ENCODE measurements at places on chromosomes 12 and 14.

DNA sequence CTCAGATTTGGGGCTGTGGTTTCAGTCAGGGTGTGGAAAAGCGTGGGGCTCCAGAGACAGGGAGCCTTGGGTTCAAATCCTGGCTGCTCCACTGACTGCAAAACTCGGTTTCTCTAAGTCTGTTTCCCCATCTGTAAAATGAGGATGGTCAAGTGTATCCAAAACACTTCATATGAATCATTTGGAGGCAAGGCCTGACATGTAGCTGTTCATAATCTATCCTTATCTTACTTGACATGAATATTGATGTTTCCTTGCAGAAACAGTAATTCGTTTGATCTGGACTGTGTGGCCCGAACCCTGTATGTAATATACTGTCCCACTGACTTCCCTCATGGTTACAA is 1.5 kb upstream of the CCDC63 start:
- no peak for DNase-seq

- DNase-seq = no peak
Measured at GRCh38 chr12:105332925-105333324, 2.4 kb downstream of the C12orf75 start.

GRCh38 chr14:49861699-49862088 is 9.1 kb upstream of the NEMF start:
- DNase-seq = peak; percentile 11

- DNase-seq = no peak
Measured at GRCh38 chr12:45969084-45969483, 21.3 kb downstream of the SCAF11 start.

DNA sequence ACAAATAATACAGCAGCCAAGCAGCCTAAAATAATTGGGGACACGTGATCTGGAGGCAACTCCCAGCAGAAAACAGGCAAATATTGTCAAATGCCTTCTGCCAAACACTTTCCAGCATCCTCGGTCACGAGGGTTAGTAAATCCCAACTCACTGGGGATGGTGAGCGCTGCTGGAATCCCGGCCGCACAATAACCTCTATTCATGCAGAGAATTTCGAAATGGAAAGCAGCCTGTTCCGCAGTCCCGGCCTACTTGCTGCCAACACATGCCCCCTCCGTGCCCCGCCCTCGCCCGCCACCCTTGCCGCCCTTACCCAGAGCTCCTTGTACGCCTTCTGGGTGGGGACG is 62.2 kb downstream of the RFX4 start:
- no peak for DNase-seq

DNA sequence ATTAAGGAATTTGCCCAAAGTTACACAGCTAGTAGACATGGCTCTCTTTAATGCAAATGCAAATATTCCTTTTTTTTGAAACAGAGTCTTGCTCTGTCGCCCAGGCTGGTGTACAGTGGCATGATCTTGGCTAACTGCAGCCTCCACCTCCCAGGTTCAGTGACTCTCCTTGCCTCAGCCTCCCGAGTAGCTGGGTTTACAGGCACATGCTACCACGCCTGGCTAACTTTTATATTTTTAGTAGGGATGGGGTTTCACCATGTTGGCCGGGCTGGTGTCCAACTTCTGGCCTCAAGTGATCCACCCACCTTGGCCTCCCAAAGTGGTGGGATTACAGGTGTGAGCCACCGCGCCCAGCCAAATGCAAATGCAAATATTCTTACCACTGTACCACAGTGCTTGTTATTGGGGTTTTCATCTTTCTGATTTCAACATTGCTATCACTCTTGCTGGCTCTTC is 24.5 kb upstream of the HIGD1C start:
- no peak for DNase-seq

DNA sequence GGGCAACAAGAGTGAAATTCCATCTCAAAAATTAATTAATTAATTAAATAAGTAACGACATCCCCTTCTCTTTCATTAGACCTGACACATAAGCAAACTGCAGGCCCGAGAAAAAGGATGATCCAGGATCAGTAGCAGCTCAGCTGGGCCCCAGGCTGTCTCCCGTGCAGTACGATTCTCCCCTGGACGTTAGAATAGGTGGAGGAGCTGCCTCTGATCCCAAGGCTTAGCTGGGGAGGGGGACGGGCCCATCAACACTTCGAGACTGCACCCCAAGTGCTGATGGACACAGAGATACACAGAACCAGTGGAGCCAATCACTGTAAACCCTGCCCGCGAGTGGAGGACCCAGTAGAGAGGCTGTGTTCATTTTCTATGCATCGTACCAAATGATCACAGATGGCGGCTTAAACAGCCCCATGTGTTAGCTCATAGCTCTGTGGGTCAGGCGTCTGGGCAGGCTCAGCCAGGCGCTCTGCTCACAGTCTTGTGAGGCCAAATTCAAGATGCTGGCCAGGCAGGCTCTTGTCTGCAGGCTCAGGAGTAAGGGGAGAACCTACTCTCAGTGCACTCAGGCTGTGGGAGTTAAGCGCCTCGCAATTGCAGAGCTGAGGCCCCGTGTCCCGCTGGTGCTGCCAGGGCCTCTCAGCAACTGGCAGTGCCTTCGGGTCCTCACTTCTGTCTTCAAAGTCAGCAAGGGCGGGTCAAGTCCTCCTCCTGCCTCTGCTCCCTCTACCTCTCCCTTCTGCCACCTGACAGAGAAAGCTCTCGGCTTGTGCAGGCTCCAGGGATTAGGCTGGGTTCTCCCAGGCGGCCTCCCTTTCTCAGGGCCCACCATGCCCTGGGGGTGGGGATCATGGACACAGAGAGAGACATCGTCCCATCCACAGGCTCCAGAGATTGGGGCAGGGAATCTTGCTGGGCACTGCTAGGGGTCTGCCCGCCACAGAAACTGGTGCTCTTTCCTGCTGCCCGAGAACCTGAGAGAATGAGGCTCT is 26.4 kb downstream of the RIMBP2 start:
- DNase-seq = no peak

DNA sequence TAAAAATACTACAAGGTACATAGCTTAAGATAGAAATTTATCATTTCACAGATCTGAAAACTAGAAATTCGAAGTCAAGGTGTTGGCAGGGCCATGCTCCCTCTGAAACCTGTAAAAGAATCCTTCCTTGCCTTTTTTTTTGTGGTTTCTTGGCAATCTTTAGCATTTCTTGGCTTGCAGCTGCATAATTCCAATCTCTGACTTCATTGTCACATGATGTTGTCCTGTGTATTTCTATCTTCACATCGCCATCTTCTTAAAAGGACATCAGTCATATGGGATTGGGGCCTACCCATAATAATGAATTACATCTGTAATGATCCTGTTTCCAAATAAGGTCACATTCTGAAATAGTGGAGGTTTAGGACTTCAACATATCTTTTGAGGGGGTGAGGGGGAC is 250.4 kb downstream of the TMTC2 start:
- no peak for DNase-seq

GRCh38 chr12:102061096-102061559 is 663 bp downstream of the WASHC3 start:
- DNase-seq = no peak

DNA sequence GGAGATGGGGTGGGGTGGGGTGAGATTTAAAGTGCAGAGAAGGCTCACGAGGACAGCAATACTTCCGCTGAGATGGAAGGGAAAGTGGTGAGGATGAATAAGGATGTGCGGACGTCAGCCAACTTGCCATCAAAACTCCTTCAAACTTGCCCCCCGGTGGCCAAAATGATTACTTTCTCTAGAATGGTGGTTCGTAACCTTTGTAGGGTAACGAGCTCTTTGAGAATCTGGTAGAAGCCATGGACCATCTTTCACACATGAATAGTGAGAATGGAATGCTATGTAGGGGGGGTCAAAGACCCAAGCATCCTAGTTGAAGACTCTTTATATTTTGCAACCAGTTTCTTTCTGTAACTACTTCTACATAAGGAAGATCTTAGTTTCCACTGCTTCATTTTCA is 245.9 kb upstream of the DDHD1 start:
- no peak for DNase-seq

DNA sequence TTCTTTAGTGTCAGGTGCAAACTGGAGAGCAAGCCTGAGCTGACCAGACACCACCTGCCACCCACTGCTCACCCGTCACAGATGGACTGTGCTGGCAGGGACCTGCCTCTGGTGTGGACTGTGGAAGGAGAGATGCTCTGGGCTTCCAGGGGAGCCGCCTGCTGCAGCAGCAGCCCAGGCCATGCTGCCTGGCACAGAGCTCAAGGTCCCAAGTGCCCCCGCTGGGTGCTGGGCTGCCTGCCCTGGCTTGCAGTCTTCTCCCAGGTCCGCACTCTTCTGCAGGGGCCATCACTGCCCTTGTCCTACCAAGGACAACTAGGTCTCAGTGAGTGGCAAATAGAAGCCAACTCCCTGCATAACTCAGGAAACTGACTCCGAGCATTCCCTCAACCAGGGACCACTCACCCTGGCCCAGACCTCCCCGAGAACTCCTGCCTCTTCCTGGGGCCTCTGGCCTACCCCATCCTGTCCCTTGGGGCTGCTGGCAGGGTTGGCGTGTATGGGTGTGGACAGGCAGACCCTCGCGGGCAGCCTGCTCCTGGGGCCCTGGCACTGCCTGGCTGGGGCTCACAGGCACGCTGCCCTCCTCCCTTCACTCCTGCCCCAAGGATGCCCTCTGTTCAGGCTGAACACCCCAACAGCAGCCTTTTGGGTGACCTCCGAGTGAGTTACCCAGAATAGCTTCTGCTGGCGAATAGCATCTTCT is 9.3 kb downstream of the AMN start:
- DNase-seq = no peak

- no peak for DNase-seq
Measured at GRCh38 chr12:44158746-44159145, 322.9 kb downstream of the TMEM117 start.

GRCh38 chr12:89156862-89157262 is 195.4 kb downstream of the DUSP6 start:
- no peak for DNase-seq

GRCh38 chr12:12718381-12718759 is 1.2 kb downstream of the CDKN1B start:
- no peak for DNase-seq

All from progenitor cell of endocrine pancreas (in vitro differentiated cells).